ENCODE measurements at places on chromosomes 1 and 21. TPM values are rescaled to one million over a fixed set of nuclear protein-coding genes. Genes with fewer than 3 reads are reported as not detected.

DNA sequence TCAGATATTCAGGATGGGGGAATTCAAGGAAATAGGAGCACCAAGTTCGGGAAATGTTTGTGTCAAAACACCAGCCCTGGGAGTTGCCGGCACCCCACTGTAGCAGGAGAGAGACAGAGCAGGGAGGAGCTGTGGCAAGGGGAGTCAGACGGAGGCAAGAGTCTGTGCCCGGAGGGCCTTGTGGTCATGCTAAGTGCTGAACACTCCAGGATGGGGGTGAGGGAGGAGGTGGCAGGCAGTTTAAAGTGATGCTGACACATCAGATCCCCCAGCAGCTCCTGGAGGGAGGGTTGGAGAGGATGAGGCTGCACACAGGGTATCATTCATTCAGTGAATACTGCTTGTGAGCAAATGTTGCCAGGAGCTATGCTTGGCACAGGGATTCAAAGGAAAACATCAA, 150.3 kb upstream of the ETV3 start:
- H3K4me3 ChIP-seq: no peak overlapping the region
- no peak overlapping the region for H3K27ac ChIP-seq
- no peaks in the 10 kb centered on the region for H3K36me3 ChIP-seq
- peaks cover 11% of the 10 kb centered on the region for H3K27me3 ChIP-seq
- no peak for DNase-seq

GRCh38 chr1:203932556-203932955, 71.2 kb downstream of the SNRPE start:
- H3K4me1 ChIP-seq: no peaks in the 10 kb centered on the region
- H3K36me3 ChIP-seq: no peaks in the 10 kb centered on the region
- no peak overlapping the region for H3K4me3 ChIP-seq
- no peak overlapping the region for H3K27ac ChIP-seq
- H3K27me3 ChIP-seq: no peaks in the 10 kb centered on the region

DNA sequence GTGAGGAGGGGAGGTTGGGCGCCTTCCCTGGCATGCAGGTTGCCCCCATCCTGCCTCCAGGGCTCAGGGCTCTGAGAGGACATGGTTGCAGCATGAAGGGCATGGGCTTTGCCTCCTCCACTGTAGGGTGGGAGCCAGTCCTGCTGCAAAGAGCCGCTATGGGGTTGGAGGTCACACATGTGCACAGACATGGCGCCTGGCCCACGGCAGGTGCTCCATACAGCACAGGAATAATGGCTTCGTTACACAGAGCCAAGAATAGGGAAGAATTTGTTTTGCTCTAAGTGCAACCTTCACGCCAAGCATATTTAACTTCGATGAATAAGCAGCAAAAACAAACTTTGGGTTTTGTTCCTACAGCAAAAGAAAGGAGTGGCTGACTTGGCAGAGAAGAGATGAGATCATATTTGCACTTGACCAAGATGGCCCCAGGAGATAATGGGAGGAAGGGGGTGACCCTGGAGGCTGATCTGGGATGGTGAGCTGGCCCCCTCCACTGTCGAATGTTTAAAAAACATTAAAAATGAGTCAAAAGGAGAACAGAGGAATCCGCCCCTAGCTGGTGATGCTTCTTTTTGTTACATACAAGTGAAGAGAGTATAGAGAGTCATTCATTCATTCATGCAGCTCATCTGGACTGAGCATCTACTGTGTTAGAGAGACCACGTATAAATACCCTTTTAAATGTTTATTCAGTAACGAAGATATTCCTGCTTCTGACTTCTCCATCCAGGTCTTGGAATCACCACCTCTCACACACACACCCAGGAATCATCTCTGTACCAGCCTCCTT, 12.4 kb upstream of the C2CD2 start:
- no peaks in the 10 kb centered on the region for H3K36me3 ChIP-seq
- no peak for DNase-seq
- H3K4me1 ChIP-seq: peaks cover 4% of the 10 kb centered on the region

NPR1 gene
- total RNA-seq: 0.05 TPM

GRCh38 chr1:170518185-170518834, 13.7 kb upstream of the GORAB start:
- no peak for DNase-seq
- no peak overlapping the region for H3K4me3 ChIP-seq
- H3K27ac ChIP-seq: no peak overlapping the region
- H3K36me3 ChIP-seq: no peaks in the 10 kb centered on the region

Data from activated naive CD4-positive, alpha-beta T cell treated with anti-CD3 and anti-CD28 coated beads for 36 hours (primary cell).